ENCODE measurements at places on chromosomes 12 and 14.

DNA sequence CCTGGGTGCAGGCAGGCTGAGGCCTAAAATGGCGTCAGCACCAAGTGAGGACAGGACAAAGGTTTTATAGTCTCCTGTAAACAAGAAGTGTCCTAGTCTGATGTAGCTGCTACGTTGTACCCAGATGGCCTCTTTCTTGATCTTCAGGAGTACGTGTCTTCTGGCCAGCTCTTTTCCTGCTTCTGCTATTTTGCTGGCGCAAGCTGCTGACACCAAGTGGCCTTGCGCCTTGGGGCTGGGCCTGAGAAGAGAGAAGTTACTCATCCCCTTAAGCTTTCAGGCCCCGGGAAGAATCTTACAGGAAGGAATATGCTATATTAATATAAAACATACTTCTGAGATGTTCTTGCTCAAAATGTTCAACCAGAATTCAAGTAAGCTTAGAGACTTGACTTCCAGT, 605.2 kb downstream of the GALC start:
- DNase-seq: no peak

GRCh38 chr12:57146092-57146491, 1.3 kb downstream of the LRP1-AS start:
- DNase-seq: no peak

- DNase-seq: no peak
Measured at GRCh38 chr14:57831981-57832380, 33.9 kb downstream of the SLC35F4 start.

DNA sequence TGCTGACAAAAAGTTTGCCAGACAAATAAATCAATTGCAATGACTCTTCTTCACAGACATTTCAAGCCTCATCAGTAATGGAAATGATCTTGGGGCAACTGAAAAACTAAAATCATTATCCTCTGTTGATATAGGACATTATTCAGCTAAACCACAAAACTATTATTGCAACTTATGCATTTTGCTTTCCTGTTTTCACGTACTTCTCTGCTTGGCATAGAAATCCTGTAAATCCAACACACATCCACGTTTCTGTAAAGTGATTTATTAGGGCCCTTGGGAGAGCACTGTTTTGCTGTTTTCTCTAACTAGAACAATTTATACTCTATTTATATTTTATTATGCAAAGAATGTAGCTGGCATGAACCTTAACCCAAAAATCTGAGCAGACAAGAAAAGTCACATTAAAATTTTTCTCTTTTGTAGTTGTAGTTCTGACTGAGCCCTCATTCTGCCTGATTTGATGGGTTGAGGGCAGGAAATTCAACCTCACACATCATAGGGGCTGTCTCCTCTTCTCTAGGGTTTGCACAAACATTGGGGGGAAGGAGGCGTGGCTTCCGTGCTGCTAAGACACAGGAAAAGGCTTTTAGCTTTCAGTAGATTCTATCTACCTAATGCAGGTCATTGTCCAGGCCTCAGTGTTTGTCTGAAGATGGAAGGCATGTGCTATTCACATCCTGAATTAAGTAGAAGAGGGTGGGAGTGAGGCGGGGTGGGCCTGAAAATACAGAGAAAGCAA, 11.5 kb upstream of the NUP107 start:
- peak; percentile 27 for DNase-seq

GRCh38 chr14:40374221-40374620, 942.0 kb upstream of the FBXO33 start:
- DNase-seq: no peak

- DNase-seq: no peak
Measured at GRCh38 chr12:13023811-13024530, 20.2 kb upstream of the FAM234B start.

DNA sequence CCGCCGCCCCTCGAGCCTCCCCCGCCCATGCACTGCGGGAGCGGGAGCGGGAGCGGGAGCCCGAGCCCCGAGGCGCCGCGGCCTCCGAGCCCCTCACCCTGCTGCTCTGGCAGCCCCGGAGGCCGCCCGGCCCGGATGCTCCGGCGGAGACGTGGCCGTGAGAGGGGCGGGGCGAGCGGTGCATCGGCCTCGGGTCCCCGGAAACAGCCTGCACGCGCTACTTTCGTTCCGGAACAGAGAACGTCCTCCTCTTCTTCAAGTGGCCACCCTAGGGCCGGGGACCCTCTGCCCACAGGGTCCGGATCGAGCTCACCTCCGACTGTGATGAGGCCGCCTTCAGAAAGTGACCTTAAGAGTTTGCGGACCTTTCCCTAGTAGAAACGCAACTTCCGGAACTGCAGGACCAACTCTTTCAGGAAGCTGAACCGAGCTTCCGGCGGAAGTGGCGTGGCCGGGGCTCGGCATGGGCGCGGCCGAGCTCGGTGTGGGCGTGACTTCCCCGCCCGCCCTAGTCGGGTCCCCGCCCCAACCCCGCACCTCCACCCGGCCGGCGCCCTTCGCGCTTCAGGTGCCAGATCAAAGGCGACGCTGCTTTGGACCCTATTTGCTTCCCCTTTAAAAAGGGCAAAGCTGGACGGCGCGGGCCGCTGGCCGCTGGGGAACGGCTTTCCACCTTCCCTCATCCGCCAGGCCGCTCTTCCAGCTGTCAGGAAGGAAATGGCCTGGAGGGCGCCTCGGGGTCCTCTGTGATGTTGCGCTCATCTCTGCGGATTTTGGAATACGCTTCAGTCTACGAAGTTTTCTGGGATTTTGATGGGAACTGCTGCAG, at the start of gene GOLGA3:
Gene GOLGA3, minus strand, starts transcription at position 164 of the 829 bp plus-strand sequence. CDS start 6,741 bp downstream, outside the sequence.
- peak; percentile 93 for DNase-seq

- DNase-seq: no peak
Measured at GRCh38 chr14:85281921-85282320, 248.0 kb upstream of the FLRT2 start.

DNA sequence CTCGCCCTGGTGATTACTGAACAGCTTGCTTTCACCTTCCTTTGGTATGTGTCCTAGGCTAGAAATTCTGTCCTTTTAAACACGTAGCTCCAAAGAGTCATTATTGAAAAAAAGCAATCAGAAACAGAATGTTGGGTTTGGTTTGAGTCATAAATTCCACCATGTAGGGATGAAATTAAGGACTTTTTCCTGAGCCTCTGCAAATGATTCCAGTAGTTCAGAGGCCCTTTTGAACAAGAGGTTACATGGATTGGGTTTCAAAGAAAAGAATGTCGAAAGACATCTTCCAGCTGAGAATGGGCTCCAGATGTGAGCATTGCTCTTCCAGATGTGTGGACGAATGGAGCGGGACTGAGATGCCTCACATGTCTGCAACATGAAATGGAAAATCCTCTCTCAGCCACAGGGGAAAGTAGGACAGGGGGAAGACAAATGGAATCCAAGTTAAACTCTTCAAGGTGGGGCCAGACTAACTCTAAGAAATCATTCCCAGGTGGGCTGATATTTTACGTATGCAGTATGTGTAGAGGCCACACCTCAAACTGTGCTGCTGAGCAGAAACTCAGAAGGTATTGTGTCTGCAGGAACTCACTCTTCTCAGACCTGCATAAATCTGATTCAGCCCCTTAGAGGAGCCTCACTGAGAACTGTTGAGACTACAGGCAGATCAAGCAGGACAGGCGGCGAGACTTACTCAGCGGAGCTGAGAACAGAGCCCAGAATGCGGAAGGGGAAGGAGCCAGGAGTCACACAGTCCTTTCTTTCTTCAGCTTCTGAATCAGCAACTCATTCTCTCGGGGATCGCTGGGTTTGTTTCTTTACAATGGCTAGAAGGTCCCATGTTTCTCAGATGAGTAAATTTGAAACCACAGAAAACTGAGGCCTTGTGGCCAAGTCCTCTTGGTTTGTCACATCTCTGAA, 23.3 kb upstream of the EMP1 start:
- no peak for DNase-seq

- DNase-seq: no peak
Measured at GRCh38 chr12:47989023-47989417, 15.3 kb downstream of the COL2A1 start.

- no peak for DNase-seq
Measured at GRCh38 chr12:80442426-80443222, 1.4 kb upstream of the PTPRQ start.

- no peak for DNase-seq
Measured at GRCh38 chr12:27781680-27782079, 1.6 kb upstream of the MANSC4 start.

- DNase-seq: no peak
Measured at GRCh38 chr12:76704693-76705092, 59.2 kb upstream of the ZDHHC17 start.

- DNase-seq: no peak
Measured at GRCh38 chr14:104869669-104870367, 4.8 kb downstream of the CEP170B start.

DNA sequence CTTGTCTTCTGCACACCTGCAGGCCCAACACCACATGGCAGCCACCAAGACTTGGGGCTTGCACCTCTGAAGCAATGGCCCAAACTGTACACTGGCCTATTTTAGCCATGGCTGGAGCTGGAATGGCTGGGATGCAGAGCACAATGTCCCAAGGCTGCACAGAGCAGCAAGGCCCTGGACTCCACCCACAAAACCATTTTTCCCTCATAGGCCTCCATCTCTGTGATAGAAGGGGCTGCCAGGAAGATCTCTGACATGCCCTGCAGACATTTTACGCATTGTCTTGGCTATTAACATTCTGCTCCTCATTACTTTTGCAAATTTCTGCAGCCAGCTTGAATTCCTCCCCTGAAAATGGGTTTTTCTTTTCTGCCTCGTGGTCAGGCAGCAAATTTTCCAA, 22.1 kb downstream of the ATXN7L3B start:
- no peak for DNase-seq

GRCh38 chr12:66107451-66107915, 23.1 kb downstream of the LLPH start:
- no peak for DNase-seq

DNA sequence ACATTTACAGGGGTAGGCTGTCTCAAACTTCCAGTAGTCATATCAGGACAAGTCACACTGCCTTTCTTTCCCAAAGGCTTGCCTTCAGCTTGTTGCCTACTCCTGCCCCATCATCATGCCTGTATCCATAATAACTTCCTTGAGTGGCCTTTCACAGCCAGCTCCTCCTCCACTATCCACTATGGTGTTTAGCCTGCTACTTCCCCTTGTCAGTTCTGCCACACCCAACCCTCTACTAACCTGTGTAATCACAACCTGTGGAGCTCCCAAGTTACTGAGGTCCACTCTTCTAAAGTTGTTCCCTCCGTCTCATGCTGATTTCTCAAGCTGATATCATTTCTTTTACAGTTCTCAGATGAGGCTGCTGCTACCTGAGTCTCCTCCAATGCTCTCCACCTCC, 159.9 kb downstream of the BMP4 start:
- DNase-seq: no peak

DNA sequence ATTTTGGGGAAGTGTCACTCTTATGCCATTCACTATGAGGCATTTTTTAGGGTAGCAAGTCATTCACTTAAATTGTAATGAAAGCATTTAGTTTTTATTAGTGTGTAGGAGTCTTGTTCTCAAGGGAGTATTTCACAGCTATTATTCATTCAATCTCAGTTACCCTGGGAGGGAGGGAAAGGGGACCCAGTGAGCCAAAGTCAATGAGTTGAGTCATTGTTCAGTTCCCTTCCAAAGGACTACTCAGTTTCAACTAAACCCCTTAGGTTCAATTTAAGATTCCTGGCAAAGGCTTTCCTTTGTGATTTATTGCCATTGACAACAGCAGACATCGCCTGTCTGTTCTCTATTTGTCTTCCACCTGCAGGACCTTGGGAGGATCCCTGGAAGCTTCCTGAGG, 29.3 kb upstream of the RASSF8 start:
- no peak for DNase-seq

DNA sequence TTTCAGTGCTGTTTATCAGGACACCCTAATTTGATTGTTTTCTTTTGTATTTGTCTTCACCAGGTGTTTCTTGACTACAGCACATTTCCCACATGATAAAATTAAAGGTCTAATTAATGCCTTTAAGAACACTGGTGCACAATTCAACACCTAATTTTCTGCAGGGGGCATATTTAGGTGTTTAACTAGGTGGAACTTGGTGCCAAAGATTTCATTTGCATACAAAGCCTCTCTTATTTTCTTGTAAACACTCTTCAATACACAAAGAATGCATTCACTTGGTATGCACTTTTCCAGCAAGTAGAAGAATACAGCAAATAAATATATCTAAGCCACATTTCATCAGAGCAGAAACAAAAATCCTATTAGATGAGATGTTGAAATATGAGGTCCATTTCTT, 646.2 kb upstream of the FOXG1 start:
- DNase-seq: no peak

- peak; percentile 55 for DNase-seq
Measured at GRCh38 chr12:4270831-4271716, 2.5 kb upstream of the CCND2 start.

DNA sequence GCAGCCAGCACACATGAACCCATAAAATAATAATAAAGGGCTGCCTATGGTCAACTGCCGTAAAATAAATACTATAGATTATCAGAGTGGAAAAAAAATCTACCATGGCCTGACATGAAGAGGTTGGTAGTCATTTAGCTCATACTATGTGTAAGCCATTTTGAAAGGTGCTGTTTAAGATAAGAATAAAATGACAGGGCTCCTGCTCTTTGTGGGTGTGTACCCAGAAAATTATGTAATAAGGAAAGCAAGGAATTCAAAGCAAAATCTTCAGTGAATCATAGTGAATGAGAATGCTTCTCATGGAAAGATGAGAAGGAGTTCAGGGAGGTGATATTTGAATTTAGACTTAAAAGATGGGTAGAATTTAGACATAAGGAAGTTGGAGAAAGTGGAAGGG, 42.9 kb upstream of the PPM1H start:
- no peak for DNase-seq
